ENCODE measurements at places on chromosomes 2 and 18. TPM values are rescaled to one million over a fixed set of nuclear protein-coding genes. Genes with fewer than 3 reads are reported as not detected.

GRCh38 chr2:13201924-13202323 is 485.2 kb downstream of the TRIB2 start:
- no peak for DNase-seq

DNA sequence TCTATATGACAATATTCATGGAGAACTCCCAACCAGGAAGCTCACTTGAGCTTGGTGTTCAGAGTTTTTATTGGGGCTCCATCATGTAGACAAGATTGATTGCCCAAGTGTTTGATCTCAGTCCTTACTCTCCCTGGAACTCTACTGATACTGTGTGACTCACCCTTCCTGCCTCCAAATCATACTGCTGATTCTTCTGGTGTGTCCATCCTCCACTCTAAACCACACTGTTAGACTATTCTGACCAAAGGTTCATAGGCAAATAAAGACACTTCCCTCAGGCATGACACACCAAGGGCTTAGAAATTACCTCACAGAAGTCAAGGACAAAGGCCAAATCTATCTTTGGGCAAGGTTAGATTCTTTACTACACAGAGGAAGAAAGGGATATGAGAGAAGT is 107.9 kb upstream of the CDH20 start:
- DNase-seq = no peak

DNA sequence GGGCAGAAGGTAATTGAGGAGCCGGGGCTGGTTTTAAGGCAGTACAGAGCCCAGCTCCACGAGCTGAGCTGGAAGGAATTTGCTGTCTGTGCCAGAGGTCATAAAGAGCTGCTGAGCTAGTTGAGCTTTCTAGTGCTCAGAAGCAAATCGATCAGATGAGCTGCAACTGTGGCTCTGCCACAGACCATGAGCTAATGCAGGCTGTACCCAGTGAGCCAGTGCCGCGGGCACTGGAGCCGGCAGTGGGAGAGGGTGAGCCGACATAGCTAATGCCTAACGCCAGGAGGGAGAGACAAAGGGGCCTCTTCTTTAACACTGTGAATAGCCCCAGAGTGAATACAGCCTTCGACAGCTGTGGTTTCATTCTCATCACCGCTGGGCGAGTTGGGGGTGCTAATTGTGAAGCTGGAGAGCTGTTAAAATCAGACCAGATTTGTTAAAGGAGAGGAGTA is 410.1 kb upstream of the TCF4 start:
- DNase-seq = no peak

DNA sequence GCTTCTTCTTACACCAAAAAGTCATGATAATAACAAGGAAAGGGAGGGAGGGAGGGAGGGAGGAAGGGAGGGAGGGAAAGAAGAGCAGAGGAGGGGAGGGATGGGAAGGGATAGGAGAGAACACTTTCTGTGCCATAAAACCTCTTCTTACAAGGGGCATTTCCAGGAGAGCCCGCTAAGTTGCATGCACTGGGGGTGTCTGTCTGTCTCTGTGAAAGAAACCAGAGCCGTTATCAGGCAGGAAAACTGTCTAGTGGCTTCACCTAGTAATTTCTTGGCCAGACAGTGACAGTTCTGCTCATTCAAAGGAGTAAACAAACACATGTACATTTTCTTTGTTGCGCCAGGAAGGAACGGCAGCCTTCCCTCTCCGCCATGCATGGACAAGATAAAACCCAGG is 45.8 kb downstream of the AQP12A start:
- no peak for DNase-seq

GRCh38 chr2:148533004-148533403 is 111.5 kb upstream of the EPC2 start:
- DNase-seq = no peak

DNA sequence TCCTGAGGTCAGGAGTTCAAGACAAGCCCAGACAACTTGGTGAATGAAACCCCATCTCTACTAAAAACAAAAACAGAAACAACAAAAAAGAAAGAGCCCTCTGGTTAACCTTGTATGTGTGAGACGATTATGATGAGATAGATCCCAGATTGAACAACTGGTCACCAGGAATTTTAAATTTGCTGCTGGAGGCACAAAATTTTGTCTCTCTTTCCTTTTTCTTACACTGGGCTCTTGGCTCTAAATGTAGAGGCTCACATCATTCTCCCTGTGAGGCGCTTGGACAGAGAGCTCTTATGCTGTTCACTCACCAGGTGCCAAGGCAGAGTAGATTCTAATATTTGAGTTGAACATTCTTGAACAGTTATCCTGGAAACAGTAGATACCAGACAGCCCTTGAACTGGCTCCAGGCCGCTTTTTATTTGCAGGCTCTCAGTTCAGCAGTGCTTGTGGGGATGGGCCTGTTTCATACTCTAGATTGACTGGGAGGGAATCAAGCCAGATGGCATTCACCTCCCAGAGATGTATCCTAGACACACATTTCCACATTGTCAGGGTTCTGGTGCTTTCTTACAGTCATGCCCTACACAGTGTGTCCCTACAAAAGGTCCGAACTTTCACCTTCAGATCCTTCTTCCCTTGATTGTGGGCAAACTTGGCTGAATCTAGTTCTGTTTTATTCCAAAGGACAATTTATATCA is 1159.6 kb downstream of the RPIA start:
- peak; percentile 39 for DNase-seq

- peak; percentile 62 for DNase-seq
Observed at GRCh38 chr2:72973566-72974435, 56.5 kb downstream of the EMX1 start.

DNA sequence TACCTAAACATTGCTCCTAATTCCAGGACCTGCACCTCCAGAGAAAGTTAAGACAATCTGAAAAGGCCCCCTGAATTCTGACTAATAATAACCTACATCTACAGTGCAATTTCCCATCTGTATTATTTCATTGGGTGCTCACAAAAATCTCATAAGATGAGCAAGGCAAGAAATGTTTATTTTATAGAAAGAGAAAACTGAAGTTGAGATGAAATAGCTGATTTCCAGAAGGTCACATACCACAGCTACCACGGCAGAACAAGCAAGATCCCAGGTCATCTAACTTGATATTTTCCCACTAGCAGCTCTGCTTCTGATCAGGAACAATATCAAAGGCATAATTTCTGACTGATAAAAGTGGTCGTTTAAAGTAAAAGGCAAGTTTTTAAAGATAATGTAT is 105.8 kb upstream of the COL5A2 start:
- DNase-seq = no peak

- DNase-seq = no peak
Observed at GRCh38 chr18:31490833-31491232, 7.1 kb upstream of the DSG2 start.

DNA sequence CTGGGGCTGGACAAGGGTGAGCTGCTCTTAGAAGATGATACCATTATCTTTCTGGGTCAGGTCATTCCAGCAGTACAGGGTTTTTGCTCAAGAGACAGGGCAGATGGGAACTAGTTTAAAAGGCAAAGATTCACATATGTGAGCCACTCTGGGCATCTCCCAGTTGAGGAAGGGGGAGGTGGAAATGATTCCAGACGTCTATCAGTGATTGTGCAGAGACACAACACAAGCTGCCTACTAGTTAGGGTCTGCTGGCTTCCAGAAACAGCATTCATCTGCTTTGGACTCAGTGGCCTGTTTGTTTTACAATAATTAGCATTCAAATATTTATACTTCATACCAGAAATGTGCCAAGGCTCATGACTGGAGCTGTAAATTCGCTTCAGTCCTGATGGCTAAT is 32.3 kb downstream of the ST6GAL2 start:
- DNase-seq = no peak

DNA sequence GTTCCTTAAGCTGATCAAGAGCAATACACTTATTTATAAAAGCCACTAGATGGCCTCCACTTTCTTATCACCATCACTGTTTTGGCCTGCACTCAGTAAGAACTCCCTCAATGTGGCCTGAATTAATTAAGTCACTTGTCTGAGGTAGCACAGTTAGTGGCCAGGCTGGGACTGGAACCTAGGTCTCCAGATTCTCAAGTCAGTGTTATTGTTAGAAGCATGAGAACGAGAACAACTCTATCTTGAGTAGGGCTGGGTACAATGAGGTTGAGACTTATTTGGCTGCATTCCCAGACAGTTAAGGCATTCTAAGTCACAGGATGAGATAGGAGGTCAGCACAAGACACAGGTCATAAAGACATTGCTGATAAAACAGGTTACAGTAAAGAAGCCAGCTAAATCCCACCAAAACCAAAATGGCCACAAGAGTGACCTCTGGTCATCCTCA is 115.8 kb downstream of the SS18 start:
- no peak for DNase-seq

GRCh38 chr2:205474741-205475415 is 207.4 kb upstream of the NRP2 start:
- DNase-seq = no peak

DNA sequence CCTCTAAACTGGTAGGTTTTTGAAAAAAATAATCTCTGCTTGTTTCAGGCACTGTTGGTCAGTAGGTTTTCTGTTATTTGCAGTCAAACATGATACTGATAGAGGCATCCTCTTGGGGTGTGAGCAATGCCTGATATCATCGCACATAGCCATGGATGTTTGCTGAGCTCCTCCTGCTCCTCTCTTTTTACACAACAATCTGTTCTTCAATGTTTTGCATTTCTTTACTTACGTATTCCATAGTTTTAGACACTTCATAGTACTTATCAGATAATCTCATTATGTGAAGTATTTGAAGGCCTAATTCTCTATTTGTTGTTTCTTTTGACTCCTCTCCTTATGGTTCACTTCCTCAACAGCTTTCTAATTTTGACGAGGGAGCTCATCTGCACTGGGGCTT is 23.0 kb upstream of the HS6ST1 start:
- no peak for DNase-seq

DNA sequence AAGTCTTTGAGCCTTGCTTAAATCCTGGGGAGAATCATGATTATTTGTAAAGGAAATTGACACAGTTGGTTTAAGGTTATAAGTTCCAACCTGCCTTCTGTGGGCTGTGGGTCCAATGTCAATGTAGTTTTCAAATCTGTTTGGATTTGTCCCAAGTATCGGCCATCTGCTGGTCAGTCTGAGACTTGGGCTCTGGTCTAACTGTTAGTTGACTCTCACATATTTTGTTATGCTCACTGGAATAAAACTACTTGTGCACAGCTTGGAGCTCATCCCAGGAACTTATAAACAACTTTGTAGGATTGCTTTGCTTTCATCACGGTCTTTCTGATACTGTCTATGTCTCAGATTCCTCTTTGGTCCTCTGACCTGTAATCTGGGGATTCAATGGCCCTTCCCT is 1026.2 kb upstream of the ZEB2 start:
- DNase-seq = no peak

DNA sequence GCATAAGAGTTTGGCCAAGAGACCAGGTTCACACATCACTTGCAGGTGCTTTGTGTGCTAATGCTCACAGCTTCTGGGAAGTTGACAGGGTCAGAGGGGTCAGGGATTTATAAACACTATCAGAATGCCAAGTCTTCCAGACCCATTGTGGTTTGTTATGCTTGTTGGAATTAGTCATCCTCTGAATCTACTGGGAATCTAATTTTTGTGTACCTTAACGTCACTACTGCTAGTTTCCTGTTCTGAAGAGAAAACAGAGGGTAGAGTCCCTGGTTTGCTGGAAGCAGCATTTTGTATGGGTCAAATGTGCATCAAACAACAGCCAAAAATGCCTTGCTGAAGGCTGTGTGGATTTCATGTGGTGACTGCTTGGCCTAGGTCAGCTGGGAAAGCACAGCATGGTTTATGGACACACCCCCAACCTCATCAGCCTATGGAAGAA is 33.3 kb downstream of the ANTXR1 start:
- no peak for DNase-seq

DNA sequence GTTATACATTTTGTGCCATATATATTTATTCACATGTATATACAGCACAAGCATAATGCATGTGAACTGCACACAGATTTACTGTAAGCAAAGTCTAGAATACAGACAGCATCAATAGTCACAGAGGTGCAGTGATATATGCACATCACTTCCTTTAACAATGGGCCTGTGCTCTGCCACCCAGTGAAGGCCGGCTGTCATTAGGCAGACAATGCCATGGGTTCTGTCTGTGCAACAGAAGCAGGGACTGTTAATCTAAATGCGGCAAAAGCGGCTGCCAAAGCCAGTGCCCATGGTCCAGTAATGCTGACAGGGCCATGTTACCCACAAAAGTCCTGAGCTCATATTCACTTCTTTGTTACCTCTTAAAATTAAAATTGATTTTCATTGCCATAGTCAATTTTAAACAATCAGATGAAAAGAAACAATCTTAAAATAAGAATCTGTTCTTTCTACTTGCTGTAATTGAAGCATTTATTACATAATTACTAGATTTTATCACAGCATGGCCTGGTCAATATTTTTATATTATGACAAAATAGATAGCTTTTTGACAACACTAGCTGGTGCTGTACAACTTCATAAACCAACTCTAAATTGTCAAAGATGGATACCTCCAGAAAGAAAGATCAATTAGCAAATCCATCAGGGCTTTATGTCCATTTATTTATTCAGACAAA is 232.0 kb downstream of the STK39 start:
- no peak for DNase-seq

DNA sequence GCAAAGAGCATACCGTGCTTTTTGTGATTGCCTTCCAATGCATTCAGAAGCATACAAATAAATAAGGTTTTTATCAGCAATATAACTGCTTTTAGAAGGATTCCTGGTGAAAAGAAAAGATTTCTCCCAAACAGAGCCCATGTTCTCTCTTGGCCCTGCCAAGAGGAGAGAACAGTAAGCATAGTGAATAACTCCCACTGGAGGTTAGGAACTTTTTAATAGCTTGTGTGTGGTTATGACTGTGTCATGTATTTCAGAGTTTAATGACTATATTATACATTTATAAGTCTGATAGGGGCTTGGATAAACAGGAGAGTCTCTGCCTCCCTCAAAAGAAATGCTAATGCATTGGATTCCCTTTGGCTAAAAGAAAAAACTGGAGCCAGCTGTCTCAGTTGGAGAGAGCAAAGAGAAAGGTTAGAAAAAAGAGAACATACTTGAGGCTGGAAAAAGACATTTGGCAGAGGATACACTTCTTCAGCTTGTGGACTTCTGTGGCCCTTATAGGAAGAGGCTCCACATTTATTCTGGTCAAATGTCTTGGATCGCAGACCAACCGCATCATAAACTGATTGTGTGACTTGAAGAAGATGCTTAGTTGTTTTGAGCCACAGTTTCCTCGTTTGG is 63.0 kb upstream of the SPRED2 start:
- DNase-seq = no peak

GRCh38 chr18:25842665-25843064 is 247.7 kb downstream of the SS18 start:
- no peak for DNase-seq

Gene ACTG2
- 1.9 TPM for total RNA-seq

Gene PLGLB2
- 2.0 TPM for total RNA-seq

Gene APCDD1
- 34.5 TPM for total RNA-seq

Gene DNAH7
- 0.05 TPM for total RNA-seq

Gene CHRNG
- not detected for total RNA-seq

Gene SNORC
- total RNA-seq = 0.46 TPM

Gene SEH1L
- total RNA-seq = 19.7 TPM

Gene ACVR1C
- 0.81 TPM for total RNA-seq

Gene CBLN2
- total RNA-seq = not detected

Gene UPP2
- not detected for total RNA-seq

Gene CLEC4F
- total RNA-seq = 0.22 TPM

Gene MAP3K19
- not detected for total RNA-seq

Gene CD8B2
- total RNA-seq = not detected

Gene ALLC
- total RNA-seq = not detected
